Muscle of leg (tissue), 16 donors: ENCODE measurements at places on chromosomes 6 and 20.
A peak's percentile ranks its signal among the peaks of the same experiment; 100 is the strongest.

DNA sequence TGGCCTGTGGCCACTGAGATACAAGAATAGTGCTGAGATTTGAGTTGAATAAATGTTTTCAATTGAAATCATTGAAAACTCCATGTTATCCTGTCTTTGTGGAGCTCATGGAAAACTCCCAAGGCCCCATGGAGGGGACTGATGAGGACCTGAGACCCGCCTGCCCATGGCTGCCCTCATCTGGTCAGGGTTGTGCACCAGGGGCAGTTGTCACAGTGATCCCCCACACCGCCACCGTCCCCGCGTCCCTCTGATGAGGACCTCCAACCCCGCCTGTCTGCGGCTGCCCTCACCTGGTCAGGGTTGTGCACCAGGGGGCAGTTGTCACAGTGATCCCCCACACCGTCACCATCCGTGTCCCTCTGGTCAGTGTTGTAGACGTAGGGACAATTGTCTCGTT lies 27.8 kb downstream of the THBS2 start:
- DNase-seq: no peak

GRCh38 chr6:65786815-65787214 lies 79.8 kb upstream of the EYS start:
- no peak for DNase-seq

- DNase-seq: peak; percentile 76
Observed at GRCh38 chr6:142387997-142388815, 86.4 kb downstream of the ADGRG6 start.

DNA sequence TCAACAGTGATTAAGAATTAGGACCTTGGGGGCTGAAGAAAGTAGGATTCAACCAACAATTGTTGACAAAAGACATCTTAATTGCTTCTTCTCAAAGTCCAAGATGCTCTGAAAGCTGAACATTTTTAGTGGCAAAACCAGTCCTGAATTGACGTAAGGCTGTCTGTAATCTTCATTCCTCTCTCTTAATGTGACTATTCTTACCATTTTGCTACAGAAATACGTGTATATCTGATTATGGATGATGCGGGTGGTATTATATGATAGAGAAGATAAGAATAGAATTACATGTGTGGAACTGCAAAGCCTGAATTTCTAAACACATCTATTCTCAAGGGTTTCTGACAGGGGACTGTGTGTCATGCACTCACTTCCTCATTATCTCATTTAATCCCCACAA lies 130.3 kb upstream of the SASH1 start:
- DNase-seq: no peak

GRCh38 chr6:108108374-108108773 lies 33.8 kb upstream of the OSTM1 start:
- DNase-seq: no peak

DNA sequence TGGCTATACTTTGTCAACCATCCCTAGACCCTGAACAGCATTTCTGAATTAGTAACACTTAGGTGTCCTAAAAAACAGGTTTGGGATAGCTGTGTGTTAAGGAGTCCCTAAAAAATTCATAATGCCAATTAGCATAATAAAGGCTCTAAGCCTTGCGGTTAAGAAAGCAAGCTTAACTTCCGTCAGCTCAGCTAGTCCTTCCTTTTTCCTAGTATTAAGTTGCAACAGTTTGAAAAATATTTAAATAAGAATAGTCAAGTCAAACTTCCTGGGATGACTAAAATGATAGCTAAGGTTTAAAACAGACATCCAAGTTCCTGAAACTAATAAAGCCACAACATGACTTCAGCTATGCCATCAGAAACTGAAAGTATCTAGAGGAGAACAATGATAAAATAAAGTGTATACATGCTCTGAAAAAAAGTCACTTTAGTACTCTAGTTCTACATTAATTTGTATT lies 3.5 kb downstream of the AKIRIN2 start:
- DNase-seq: peak; percentile 61

DNA sequence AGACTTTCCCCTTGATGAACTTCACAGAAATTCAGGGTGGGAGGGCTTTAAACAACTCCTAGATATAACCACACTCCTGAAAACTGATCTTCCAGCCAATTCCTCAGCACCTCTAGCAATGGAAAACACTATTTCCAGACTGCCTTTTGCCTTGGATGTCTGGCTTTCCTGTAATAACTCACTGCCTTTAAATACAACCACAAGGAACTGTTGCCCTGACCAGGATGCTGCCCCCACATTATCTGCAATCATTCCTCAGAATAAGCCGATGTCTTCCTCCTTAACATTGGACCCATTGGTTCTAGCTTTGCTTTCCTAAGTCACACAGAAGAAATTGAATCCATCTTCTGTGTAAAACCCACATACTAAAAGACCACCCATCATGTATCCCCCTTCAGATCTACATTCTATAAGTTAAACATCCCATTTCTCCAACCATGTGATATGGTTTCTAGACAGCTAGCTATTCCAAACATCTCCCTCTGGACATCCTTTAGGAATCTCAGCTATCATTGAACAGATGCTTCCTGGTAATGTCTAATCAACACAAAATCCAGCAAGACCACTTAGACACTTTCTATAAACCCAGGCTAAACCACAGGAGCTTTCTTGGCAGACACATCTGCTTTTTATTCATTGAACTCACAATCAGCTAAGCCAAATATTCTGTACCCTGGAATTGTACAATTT lies 95.9 kb upstream of the KCNQ5 start:
- DNase-seq: no peak

GRCh38 chr6:149130508-149130907 lies 187.0 kb upstream of the TAB2 start:
- no peak for DNase-seq

DNA sequence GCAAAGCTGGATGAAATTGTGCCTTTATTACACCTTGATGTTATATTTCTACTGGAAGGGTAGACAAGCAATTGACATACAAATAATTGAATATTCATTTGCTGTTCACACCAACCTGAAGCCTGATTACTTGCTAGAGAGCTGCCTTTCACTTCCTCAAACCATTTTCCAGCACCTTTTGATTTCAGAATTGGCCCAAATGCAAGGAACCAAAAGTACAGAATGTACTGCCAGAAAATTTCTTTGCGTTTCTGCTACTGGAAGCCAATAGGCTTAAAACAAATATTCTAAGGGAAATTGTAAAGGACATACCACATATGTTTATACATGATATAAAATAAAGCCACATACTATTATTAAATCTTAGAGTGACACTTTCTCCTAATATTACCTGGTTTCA lies 94.5 kb downstream of the RFPL4B start:
- peak; percentile 92 for DNase-seq

GRCh38 chr6:148465011-148465335 lies 122.3 kb downstream of the SASH1 start:
- no peak for DNase-seq

DNA sequence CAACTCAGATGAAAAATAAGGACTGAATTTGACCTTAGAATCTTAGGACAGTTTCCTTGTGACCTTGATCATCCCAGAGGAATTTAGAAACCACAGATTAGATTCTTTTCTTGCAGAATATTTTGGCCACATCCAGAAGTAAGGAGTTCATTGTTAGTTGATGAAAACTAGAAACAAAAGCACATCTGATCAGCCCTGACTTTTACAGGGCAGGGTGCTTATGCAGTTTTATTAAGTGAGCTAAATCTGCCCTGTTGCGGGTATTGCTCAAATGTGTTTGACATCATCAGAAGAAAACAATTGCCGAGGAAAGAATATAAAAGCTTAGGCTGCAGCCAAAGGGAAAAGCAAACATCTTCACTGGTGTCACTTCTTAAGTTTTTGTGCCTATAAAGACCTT lies 100.8 kb downstream of the MTFR2 start:
- no peak for DNase-seq

- DNase-seq: no peak
Observed at GRCh38 chr20:16639027-16639941, 66.0 kb upstream of the KIF16B start.
